ENCODE measurements at places on chromosomes 13 and 19. TPM values are rescaled to one million over a fixed set of nuclear protein-coding genes. Genes with fewer than 3 reads are reported as not detected.

The ZNF878 gene
- total RNA-seq: 0.67 TPM

The ACP7 gene
- total RNA-seq: 0.33 TPM

The ZNF486 gene
- total RNA-seq: 24.6 TPM

The RPL36 gene
- 1,562 TPM for total RNA-seq

The ARRDC2 gene
- 12.5 TPM for total RNA-seq

The C1QTNF9B gene
- total RNA-seq: not detected

The ATP7B gene
- 11.4 TPM for total RNA-seq

The PLPP2 gene
- 64.1 TPM for total RNA-seq
